G401 (cell line): ENCODE measurements at places on chromosomes 6 and 20. TPM values are rescaled to one million over a fixed set of nuclear protein-coding genes. Genes with fewer than 3 reads are reported as not detected.
A peak's percentile ranks its signal among the peaks of the same experiment; 100 is the strongest.

Gene SLC26A8
- total RNA-seq: not detected in 2 replicates

Gene TMEM74B
- total RNA-seq: 1.2 TPM in 1 of 2 replicates, not detected in the other

Gene TSPO2
- not detected in 2 replicates for total RNA-seq

GRCh38 chr20:54793291-54793992 lies 318.0 kb downstream of the DOK5 start:
- DNase-seq: no peak

GRCh38 chr6:130852844-130853554 lies 25.8 kb downstream of the SMLR1 start:
- no peak for DNase-seq

DNA sequence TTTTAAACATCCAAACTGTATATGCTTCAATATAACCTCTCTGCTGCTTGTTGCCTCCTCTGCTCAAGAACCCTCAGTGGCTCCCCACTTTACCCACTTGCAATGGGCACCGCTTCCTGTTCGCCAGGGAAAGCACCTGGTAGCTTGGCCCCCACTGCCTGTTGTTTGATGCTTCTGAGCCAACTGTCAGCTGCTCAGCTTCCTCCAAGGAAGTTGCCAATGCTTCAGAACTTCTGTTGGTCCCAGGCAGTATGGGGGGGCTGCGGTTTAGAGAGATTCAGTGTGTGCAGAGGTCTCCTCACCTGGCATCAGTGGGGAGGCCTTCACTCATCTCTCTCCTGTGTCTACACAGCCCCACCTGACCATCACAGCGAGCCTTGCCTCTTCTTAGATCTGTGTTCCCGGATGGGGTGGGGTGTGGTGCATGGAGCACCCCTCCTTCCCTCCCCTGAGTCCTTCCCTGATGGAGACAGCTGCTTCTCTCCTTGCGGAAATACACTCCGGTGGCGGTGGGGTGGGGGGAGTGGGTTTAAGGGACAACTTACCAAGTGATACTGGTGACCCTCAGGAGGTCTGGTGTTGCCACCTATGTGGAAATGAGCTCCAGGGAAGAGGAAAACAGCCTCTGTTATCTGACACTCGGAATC lies 308.1 kb downstream of the CDH26 start:
- DNase-seq: no peak

GRCh38 chr6:134058622-134059366 lies 6.4 kb upstream of the SLC2A12 start:
- DNase-seq: no peak

DNA sequence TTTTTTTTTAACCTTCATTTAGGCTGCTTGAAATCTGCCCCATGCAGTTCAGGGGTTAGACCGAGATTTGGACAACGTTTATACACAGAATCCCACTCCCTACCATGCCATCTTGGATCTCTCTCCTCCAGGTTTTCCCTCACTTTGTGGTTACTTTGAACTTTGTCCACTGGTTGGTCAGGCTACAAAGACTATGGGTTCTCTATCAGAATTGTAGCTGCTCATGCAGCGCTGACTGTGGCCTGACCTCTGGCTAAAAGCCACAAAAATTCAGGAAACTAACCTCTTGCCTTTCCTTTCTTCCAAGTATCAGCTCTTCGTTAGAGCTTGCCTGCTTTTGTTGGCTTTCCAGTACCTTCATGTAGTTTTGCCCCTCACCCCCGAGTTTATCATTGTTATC lies 44.9 kb upstream of the KCNG1 start:
- DNase-seq: no peak

GRCh38 chr6:160996131-160996601 lies 4.6 kb downstream of the MAP3K4 start:
- peak; percentile 23 for DNase-seq
